ENCODE measurements at places on chromosomes 7 and 10.

- no peak for DNase-seq
Measured at GRCh38 chr7:55075464-55076021, 56.7 kb downstream of the EGFR start.

GRCh38 chr7:70736715-70737460, 395.1 kb upstream of the GALNT17 start:
- DNase-seq = no peak

GRCh38 chr7:34224281-34224680, 318.9 kb downstream of the BMPER start:
- DNase-seq = no peak

DNA sequence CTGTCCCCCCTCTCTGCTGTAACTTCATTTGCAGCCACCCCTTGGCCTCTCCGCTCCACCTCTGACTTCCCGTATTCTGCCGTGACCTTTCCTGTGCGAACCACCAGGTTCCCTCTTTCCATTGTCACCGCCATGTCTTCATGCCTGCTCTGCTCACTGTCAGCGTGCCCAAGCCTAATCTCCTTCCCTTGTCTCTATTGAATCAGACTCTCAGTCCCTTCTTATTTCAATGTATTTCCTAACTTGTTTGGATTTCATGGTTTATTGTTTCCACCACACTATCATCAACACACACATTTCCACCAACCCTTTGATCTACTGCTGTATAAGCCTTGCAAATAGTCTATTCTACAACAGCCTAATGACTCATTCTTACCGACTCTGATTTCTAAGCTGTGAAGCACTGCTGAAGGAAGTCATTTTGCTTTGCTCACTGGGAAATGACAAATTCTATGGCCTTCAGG, 30.0 kb upstream of the INHBA start:
- no peak for DNase-seq

- no peak for DNase-seq
Measured at GRCh38 chr7:96349572-96349971, 27.7 kb upstream of the SLC25A13 start.

- no peak for DNase-seq
Measured at GRCh38 chr7:129807863-129808262, 144.9 kb downstream of the UBE2H start.

- DNase-seq = no peak
Measured at GRCh38 chr10:29438271-29438670, 149.4 kb downstream of the LYZL1 start.

GRCh38 chr7:147771344-147771743, 819.2 kb upstream of the C7orf33 start:
- no peak for DNase-seq

DNA sequence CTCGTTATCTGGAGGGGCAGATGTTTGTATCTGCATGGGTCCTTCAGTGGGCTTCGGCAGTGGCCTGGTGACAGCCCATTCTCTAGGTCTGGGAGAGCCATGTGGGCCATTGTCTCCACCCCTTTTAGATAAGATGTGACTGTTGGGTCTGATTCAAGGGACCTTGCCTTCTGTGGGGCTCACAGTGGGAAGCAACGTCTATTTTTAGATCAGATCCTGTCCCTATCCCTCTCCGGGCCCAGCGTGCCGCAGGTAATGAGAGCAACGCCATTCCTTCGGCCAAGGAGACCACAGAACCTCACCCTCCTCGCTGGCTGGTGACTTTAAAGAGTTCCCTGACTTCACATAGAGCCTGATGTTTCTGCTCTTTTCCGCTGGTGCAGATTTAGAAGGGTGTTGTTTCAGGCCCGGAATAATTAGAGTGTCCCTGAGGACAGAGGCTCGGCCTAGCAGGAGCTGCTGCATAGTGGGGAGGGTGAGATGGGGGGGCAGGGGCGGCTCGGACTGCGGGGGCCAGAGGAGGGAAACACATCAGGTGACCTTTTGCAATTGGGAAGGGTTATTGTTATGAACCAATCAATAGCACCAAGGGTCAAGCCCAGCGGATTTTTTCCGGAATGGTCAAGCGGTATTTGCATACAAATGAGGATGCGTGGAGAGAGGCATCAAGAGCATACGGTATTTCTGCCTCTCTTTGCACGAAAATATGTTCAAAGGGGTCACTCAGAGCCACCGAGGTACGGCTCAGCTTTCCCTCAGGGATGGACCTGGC, 503.0 kb upstream of the FOXK1 start:
- no peak for DNase-seq

- no peak for DNase-seq
Measured at GRCh38 chr7:23235813-23236221, 10.8 kb upstream of the GPNMB start.

GRCh38 chr10:75137533-75138438, 26.3 kb downstream of the SAMD8 start:
- DNase-seq = no peak

DNA sequence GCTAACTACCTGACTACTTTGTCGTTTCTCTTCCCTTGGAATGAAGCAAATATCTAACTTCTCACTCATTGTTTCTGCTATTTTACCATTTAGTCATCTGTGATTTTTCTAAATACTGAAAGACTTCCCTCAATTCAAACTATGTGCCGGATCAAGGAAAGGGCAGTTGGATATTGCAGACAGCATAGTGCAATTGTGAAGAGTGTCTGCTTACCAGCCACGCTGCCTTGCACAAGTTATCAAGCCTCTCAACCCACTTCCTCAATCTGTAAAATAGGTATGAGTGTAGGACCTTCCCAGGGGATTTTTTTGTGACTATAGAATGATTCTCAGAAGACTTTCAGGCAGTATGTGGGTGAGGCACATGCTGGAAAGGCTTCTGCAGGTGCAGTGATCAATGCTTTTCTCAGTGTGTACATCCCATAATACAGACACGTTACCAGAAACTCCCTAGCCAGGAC, 54.3 kb downstream of the EGFR start:
- no peak for DNase-seq

DNA sequence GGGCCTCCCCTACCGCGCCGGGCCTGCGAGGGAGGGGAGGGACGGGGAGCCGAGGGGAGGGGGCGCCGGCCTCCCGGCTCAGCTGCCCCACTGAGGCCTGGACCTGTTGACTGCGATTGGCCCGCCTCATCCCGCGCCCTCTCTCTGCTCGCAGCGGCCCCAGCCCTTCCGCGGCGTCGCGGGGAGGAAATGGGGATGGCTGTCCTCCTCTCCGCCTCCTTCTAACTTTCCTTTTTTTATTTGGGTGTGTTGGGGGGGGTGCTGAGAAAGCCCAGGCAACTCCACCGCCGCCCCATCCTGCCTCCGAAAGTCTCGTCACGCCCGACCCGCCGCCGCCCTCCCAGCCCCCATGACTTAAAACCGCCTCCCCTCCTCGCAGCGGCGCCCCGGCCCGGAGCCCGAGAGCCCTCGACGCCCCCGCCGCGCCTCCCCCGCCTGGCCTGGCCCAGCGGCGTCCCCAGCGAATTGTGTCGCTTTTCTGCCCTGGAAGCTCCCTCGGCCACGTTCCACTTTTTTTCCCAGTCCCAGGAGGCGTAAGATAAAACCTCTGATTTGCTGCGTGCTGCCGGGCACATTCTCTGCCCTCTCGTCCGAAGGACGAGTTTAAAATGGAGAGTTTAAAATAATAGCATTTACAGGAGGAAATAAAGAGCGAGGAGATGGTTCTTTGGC, 842 bp upstream of the SKIDA1 start:
- DNase-seq = peak; percentile 38

Data from activated CD4-positive, alpha-beta T cell treated with anti-CD3 and anti-CD28 coated beads, Interleukin-2, amount 50 U/mL, for 24 hours (primary cell).